ENCODE measurements at places on chromosomes 3 and 15. TPM values are rescaled to one million over a fixed set of nuclear protein-coding genes. Genes with fewer than 3 reads are reported as not detected.

SLC30A4 gene
- 4.7 TPM for total RNA-seq

CFAP100 gene
- 0.40 TPM for total RNA-seq

JMJD7 gene
- 21.0 TPM for total RNA-seq

NCEH1 gene
- total RNA-seq = 15.1 TPM

DNAH12 gene
- total RNA-seq = 0.52 TPM

CASR gene
- 54.0 TPM for total RNA-seq

SLC12A1 gene
- total RNA-seq = not detected

ANKDD1A gene
- 3.5 TPM for total RNA-seq

SLC22A13 gene
- total RNA-seq = 0.95 TPM

Measured in mucosa of gallbladder (tissue), 1 donor.